ENCODE measurements at places on chromosomes 4 and X.

DNA sequence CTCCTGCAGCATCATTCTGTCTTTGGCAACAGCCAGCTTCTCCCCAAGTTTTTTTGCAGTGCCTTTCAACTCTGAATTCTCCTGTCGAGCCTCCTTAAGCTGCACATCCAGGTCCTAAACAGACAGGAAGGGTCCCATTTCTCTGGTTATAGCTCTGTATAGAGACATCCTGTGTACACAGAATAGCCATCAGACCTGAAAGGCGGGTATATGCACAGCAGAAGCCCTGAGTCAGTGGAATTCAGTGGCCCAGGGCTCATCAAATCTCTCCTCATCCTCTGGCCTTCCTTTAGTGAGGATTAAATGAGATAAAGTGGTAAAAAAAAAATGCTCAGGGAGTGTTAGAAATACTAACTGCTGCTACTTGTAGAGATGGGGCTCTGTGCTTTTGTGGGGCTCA, 73.8 kb downstream of the FAM184B start:
- DNase-seq, result no peak

- DNase-seq, result no peak
Observed at GRCh38 chrX:72040506-72040905, 91.2 kb downstream of the RTL5 start.

DNA sequence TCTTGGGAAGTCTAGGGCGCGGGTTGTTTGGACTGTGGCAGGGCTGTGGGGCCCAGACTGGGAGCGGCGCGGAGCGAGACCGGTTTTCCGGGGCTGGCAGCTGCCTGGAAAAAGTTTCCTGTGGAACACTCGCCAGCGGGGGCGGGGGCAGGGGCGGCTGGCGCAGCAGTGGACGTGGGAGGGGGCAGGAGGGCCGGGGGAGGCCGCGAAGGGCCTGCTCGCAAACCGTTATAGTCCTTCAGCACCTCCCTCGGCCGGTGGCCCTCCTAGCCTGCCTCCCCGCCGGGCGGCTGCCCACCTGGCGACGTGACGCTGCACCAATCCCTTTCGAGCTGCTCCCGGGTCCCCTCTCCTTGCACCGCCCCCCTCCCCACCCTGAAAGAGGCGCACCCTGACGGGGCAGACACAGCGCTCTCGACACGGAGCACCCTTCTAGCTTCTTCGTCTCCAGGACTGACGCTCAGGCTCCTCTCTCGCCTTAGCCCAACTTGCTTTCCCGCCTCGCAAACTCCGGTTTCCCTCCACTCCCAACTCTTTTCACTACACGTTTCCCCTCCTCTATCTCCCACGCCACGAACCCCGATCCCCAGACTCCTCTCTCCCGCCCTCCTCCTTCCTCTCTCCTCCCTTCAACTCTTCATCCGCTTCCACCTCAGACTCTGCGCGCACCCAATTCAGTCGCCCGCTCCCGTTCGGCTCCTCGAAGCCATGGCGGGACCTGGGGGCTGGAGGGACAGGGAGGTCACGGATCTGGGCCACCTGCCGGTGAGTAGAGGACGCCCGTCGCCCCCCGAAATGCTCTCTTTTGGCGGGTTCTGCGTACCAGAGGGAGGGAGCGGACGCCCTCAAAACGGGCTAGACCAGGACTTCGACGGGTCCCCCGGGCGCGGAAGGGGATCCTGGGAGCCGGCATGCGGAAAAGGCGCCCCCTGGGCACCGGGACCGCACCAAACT, at the start of gene NRK:
Gene NRK (plus strand): TSS at position 402 of the 954 bp plus-strand sequence. CDS start 307 bp downstream, at position 709.
- DNase-seq, result no peak

DNA sequence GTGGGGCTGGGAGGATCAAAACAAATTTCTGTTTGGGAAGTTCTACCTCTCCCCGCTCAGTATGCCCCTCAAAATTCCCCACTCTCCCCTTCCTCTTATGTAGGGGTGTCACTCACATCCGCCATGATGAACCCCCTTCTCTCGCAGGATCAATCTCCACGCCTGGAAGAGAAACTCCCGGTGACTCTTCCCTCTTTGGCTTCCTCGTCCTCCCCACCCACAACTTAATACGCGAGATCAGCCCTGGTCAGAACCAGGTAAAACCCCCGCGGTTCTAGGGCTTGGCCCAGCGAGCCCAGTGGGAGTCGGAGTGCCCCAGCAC, 427 bp downstream of the LAMTOR3 start:
- peak; percentile 7 for DNase-seq

DNA sequence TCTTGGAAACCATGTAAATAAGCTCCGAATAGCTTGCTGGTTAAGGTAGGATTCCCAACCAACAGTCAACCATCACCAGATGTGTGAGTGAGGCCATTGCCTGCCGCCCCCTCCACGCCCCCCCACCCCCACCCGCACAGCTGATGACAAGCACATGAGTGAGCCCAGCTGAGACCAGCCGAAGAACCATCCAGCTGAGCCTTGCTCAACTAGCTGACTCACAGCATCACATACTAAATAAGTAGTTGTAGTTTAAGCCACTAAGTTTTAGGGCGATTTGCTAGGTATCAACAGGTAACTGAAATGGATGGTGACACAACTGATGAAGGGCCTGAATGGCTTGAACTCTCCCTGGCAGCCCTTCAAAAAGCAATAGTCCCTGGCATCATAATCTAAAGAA, 1.6 kb upstream of the CCDC149 start:
- DNase-seq, result no peak

- DNase-seq, result peak; percentile 6
Observed at GRCh38 chrX:138986866-138987265, 275.3 kb upstream of the FGF13 start.

DNA sequence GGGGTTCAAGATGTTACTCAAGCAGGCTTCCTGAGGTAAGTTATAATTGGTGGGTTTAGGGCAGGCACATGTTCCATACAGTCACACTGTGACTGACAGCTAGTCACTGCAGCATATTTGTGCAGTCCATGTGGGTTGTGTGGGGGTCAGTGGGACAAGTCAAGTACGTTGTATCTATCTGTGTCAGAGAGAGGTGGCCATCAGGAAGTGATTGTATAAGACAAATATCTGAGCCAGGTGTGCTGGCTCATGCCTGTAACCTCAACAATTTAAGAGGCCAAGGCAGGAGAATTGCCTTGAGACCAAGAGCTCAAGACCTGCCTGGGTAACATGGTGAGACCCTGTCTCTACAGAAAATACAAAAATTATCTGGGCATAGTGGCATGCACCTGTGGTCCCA, 509.3 kb downstream of the CENPC start:
- no peak for DNase-seq

DNA sequence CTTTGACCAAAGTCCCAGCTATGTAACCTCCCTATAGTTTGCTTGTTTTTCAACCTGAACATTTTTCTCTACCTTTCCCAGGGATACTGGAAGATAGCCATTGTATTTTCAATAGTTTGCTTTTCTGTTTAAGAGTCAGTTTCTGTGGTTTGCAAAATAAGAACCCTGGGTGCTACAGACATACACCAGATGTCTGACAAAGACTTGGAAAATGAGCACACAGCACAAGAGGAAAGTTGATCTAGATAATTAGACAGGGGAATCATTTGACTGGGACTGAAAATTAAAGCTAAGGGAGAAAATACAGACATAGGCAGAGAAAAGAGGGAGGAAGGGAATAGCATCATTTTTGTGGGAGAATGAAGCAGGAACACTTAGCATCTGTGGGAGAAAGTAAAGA, 218.3 kb upstream of the CNKSR2 start:
- no peak for DNase-seq

GRCh38 chr4:98946359-98946758, 17.4 kb upstream of the EIF4E start:
- no peak for DNase-seq

GRCh38 chrX:40005292-40006011, 92.3 kb downstream of the BCOR start:
- DNase-seq, result no peak

DNA sequence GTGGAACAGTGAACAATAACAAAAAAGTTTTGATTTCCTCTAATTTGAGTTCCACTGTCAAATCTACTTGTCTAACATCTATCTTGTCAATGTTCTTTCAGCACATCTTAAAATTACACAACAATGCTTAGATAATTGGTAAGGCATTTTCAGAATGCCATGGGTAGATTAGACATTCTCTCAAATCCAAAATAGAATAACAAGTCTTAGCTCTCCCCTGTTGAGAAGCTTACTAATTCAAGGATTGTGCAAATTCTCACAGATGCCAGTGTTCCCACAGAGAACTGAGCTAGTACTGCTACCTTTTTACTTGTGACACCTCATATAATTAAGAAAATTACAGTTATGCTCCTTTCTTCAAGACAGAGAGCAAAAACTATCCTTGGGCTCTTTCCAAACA, 2442.0 kb downstream of the PCDH7 start:
- DNase-seq, result no peak

- no peak for DNase-seq
Observed at GRCh38 chr4:140448162-140448561, 20.7 kb upstream of the CLGN start.

- DNase-seq, result no peak
Observed at GRCh38 chr4:81796790-81797528, 325.3 kb upstream of the RASGEF1B start.

DNA sequence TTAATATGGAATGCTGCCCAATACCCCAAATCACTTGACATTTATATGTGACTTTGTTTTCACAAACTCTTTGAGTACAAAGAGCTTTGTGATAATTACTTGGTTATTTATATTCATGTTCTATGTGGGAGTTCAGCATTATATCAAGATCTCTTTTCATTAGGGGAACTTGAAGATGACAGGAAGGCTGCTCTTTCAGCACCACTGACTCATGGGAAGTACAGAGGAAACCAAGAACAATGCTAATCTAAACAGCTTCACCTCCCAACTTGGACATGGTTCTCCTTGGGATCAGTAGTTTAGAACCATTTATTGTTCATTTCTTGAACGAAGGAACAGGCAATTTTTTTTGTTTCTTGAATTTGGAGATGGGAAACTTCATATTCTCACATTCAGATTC, 184.0 kb upstream of the AFF2 start:
- DNase-seq, result no peak

GRCh38 chr4:127203562-127204200, 429.1 kb upstream of the INTU start:
- DNase-seq, result peak; percentile 38

DNA sequence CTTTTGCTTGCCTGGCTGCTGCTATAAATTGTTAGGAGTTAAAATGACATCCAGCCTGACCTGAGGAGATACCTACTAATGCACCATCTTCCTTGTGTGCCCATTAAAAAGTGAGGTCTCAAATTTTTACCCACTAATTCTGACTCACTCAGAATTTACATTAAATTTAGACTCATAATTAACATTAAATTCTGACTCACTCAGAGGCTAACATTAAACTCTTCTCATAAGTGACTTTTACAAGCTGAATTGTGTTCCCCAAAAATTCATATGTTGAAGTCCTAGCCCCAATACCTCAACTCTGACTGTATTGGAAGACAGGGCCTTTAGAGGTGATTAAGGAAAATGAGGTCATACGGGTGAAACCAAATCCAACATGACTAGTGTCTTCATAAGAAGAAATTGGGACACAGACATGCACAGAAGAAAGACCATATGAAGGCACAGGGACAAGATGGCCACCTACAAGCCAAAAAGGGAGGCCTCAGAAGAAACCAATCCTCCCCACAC, 11.8 kb downstream of the CASP6 start:
- DNase-seq, result no peak

DNA sequence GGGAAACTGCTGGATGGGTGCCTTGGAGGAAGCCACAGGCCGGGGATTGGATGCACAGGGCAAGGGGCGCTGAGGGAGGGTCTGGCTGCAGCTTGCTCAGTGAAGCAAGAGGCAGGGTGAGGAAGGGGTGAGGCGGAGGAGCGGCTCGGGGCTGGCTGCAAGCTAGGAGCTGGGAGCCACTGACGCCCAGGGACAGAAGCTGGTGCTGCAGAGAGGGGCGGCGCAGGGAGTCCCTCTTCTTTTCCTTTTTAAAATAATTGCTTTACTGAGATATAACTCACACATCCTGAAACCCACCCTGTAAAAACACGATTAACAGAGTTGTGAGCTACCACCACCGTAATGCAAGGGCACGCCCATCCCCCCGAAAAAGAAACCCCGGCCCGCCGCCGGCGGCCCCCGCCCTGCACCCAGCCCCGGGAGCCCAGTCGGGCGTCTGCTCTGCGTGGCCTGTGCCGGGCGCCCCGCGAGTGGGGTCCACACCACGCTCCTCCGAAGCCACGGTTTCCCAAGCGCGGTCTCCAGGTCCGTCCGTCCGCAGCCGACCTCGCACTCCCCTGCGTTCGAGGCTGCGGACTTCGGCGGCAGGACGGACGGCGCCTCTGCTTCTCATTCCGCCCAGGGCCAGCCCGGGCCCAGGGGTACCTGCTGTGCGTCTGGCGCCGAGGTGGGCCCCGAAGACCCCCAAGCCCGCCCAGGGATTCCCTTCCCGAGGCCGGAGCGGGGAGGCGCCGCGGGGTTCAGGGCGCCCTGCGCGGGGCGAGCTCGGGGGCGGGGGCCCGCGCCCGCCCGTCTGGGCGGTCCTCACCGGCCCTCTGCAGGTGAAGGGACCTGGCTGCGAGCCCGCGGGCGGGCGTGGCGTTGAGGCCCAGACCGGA, 866 bp upstream of the UVSSA start:
- DNase-seq, result peak; percentile 66

DNA sequence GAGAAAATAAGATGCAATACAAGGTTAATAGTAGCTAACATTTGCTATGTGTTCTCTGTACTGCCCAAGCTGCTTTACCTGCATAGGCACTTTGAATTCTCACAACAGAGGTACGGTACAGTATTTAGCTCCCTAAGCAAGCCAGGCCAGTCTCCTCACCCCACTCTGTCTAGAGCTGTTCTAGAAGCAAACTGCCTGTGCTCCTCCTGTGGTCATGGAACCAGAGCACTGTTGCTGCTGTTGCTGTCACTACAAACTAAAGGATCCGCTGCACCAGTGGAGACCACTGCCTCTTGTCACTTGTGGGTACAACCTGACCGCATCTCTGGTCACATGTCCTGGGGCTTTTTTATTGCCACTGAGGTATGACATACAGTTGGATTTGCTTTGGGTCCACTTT, 19.6 kb downstream of the ZNF330 start:
- DNase-seq, result no peak

DNA sequence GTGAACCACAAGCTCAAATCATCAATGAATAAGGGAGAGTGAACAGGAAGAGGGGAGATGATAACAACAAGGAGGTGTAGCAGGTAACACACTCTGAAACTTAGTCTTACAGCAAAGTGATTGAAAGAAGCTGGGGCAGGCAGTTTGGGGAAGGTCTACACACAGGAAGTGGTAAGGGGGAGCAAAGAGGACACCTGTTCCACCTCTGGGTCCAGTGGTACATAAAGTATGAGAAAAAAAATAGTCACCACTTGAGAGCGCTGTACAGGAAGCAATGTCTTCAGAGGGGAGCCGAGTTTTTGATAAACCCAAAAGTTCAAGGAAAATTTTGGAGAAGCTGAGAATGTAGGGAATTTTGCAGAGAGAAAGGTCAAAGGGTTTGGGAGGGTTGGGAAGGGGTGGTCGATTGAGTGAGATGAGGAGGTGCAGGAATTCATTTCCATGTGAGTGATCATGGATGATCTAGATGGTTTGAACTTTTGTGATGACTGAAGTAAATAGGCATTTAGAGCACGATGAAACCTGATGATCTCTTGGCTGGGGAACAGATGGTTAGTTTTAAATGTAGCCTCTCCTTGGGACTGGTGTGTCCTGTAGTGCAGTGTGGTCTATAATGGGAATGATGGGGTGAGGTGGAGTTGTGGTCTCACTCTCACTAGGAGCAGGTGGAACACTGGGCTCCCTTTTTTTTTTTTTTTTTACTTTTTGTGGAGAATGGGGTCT, 142.0 kb downstream of the RBMX2 start:
- DNase-seq, result no peak
